Cardiac septum (tissue), 1 donor: ENCODE measurements at places on chromosomes 7 and 10.

- DNase-seq = no peak
Observed at GRCh38 chr7:90007001-90007654, 147.1 kb upstream of the STEAP1 start.

DNA sequence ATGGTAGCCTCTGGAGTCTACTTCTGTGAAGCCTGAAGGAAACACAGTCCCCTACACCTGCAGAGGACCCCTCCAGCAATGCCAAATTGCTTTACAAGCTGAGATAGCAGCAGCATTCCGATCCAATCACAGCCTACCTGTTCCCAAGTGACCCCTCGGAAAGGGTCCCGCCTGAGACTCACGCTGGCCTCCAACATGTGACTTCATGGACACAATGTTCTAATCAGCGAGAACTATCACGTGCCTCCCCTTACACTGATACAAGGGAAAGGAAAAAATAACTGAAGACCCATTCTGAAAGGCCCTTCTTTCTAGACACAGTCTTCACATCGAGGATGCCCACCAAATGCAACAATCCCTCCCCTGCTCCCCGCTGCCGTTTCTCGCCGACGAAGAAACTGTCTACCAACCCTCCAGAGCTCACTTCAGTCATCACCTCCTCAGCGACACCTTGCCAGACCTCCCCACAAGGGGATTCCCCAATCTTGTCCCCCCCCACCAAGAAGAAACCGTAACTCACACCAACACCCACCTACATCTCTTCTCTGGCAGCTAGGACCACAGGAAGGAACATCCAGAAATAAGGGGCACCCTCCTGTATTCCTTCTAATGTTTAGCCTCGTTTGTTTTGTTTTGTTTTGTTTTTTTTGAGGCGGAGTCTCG is 1.8 kb downstream of the SNX8 start:
- DNase-seq = no peak

- DNase-seq = peak; percentile 87
Observed at GRCh38 chr10:104300736-104301292, 31.8 kb downstream of the GSTO2 start.

DNA sequence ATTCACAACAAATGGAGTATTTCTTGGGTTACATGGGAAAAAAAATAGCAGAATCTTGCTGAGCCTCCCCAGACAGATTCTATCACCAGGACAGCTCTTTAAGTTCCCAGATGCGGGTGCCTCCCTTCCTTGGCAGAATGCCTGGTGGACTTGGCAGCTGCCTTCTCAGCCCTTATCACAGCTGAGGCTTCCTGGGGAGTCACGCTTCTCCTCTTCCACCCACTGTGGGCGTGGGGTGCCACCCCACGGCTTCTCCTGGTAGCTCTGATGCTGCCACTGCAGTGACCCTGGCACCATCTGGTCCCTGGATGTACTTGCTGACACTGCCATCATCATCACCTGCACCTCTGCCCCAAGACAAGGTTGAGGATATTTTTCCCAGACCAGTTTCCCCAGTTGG is 16.2 kb upstream of the NME8 start:
- peak; percentile 78 for DNase-seq

GRCh38 chr7:141220263-141220880 is 146.5 kb downstream of the TMEM178B start:
- DNase-seq = no peak

DNA sequence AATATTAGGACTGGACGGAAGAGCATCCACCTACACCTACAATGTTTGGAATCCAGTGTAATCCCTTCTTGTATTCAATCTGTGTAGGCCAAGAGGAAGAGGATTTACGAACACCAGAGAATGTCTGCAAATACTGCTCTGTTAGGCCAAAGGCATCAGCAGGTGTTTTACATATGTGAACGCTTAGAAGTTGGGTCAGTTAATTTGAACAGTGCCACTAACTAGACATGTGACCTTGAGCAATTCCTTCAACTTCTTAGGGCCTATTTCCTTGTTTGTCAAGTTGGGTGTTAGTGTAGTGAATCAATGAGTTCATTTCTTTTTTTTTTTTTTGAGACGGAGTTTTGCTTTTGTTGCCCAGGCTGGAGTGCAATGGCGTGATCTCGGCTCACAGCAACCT is 35.4 kb downstream of the MYPN start:
- no peak for DNase-seq
